ENCODE measurements at places on chromosomes 2 and 18. TPM values are rescaled to one million over a fixed set of nuclear protein-coding genes. Genes with fewer than 3 reads are reported as not detected.

MATN3 gene
- 1.1 TPM for total RNA-seq

KLHL30 gene
- 0.16 TPM for total RNA-seq

PSMA8 gene
- not detected for total RNA-seq

TSPYL6 gene
- 0.31 TPM for total RNA-seq

FOSL2 gene
- total RNA-seq, result 6.2 TPM

ICA1L gene
- total RNA-seq, result 126 TPM

MPV17 gene
- total RNA-seq, result 36.8 TPM

KIF1A gene
- total RNA-seq, result 219 TPM

SH3BP4 gene
- 5.5 TPM for total RNA-seq

CFAP65 gene
- 0.16 TPM for total RNA-seq

WDSUB1 gene
- 30.9 TPM for total RNA-seq

TTN gene
- total RNA-seq, result 3.7 TPM
